ENCODE measurements at places on chromosomes 13 and 19. TPM values are rescaled to one million over a fixed set of nuclear protein-coding genes. Genes with fewer than 3 reads are reported as not detected.

GRCh38 chr13:112516218-112516617, 71.7 kb downstream of the TUBGCP3 start:
- H3K4me3 ChIP-seq, result no peak overlapping the region
- DNase-seq, result no peak
- no peaks in the 10 kb centered on the region for H3K27me3 ChIP-seq
- no peaks in the 10 kb centered on the region for H3K4me1 ChIP-seq
- peaks cover 96% of the 10 kb centered on the region for H3K36me3 ChIP-seq

The SHANK1 gene
- not detected for total RNA-seq

DNA sequence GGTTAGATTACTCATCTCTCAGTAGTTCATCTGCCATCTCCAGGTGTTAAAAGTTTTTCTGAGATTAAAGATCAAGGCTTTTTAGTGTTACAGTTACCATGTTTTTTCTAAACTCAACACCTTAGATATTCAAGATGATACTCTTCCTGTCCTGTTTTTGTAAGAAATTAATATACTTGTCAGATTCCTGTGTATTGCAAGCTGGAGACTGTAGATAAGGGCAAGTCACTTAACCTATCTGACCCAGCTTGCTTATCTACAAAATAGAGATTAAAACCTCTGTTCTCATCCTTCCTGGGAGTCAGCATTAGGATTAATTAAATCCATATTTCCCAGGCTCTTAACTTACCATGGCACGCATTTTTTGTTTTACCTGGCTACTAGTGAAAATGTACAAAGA, 25.2 kb downstream of the SUGT1 start:
- no peaks in the 10 kb centered on the region for H3K27me3 ChIP-seq
- DNase-seq, result no peak

The RDH8 gene
- not detected for total RNA-seq

The ZNF541 gene
- total RNA-seq, result not detected

- no peak overlapping the region for H3K27ac ChIP-seq
- no peak for DNase-seq
- H3K27me3 ChIP-seq, result no peaks in the 10 kb centered on the region
- H3K4me1 ChIP-seq, result no peaks in the 10 kb centered on the region
- H3K4me3 ChIP-seq, result no peak overlapping the region
These were observed 12.1 kb upstream of the MYCBP2 start for GRCh38 chr13:77338961-77339401.

- peaks cover 18% of the 10 kb centered on the region for H3K4me1 ChIP-seq
- no peaks in the 10 kb centered on the region for H3K27me3 ChIP-seq
- H3K27ac ChIP-seq, result peak within 1 kb of the TSS; percentile 82
- peak; percentile 34 for DNase-seq
- peaks cover 4% of the 10 kb centered on the region for H3K36me3 ChIP-seq
These were observed at the start of gene TMEM91 for GRCh38 chr19:41376241-41376997. TSS of gene TMEM91 (plus strand) at chr19:41376533. CDS start at chr19:41378310, 1,777 bp downstream.

The ZNF491 gene
- total RNA-seq, result 21.4 TPM

The DCLK1 gene
- 7.7 TPM for total RNA-seq

GRCh38 chr19:55193481-55193880, 13.4 kb upstream of the SYT5 start:
- H3K4me3 ChIP-seq, result no peak overlapping the region
- H3K4me1 ChIP-seq, result no peaks in the 10 kb centered on the region
- no peak for DNase-seq

DNA sequence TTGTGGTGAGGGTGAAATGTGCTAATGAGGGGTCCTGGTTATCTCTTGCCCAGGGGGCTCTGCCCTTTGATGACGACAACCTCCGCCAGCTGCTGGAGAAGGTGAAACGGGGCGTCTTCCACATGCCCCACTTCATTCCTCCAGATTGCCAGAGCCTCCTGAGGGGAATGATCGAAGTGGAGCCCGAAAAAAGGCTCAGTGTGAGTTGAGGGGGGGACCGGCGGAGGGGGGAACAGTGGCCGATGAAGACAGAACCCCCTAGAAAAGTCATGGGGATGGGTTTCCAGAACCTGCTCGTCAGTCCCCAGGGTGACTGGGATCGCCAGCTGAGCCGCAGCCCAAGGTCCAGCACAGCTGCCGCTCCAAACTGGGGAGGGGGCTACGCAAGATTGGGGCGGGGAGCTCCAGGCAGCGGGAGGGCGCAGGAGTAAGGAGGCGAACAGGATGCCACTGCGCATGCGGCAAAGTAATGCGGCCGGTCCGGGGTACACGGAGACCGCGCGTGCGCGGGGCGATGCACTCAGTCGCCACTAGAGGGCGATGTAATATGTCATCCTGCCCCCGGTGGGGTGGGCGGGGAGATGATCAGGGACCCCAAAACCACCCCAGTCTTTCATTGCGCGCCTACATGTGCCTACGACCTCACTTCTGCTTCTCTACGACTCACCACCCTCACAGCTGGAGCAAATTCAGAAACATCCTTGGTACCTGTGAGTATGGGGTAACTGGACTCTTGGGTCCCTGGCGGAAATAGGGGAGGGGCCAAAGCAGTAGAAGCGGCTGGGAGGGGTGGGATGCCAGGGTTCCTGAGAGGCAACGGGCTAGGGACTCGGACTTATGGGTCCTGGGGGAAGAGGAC, 17.9 kb downstream of the BRSK1 start:
- peaks cover 12% of the 10 kb centered on the region for H3K4me1 ChIP-seq
- peak overlapping the region; percentile 27 for H3K4me3 ChIP-seq
- peak overlapping the region; percentile 13 for H3K27ac ChIP-seq
- DNase-seq, result peak; percentile 95
- H3K27me3 ChIP-seq, result no peaks in the 10 kb centered on the region

- no peak overlapping the region for H3K4me3 ChIP-seq
- H3K36me3 ChIP-seq, result peaks cover 78% of the 10 kb centered on the region
- H3K27ac ChIP-seq, result no peak overlapping the region
- no peaks in the 10 kb centered on the region for H3K27me3 ChIP-seq
- peaks cover 11% of the 10 kb centered on the region for H3K4me1 ChIP-seq
These were observed 5.8 kb downstream of the TFPT start for GRCh38 chr19:54109651-54110050.

DNA sequence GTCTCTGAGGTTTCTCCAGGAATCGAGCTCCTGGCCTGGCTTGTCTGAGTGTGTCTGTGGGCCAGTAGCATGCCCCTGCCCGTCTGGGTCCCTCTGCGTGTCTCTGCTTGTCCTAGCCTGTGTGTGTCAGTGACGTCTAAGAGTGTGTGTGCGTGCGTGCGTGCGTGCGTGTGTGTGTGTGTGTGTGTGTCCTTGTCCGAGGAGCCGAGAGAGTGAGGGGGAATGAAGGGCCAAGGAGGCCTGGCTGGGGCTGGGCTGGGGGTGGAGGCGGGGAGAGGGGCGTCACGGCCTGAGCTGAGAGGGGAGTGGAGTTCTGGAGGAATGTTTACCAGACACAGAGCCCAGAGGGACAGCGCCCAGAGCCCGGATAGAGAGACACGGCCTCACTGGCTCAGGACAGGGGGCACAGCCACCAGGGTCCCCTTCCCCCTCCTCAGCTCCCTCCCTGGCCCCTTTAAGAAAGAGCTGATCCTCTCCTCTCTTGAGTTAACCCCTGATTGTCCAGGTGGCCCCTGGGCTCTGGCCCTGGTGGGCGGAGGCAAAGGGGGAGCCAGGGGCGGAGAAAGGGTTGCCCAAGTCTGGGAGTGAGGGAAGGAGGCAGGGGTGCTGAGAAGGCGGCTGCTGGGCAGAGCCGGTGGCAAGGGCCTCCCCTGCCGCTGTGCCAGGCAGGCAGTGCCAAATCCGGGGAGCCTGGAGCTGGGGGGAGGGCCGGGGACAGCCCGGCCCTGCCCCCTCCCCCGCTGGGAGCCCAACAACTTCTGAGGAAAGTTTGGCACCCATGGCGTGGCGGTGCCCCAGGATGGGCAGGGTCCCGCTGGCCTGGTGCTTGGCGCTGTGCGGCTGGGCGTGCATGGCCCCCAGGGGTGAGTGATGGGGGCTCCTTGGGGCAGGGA, at the start of gene AXL:
TSS of gene AXL (plus strand) at position 609 of the 893 bp plus-strand sequence. CDS start at position 779, 170 bp downstream.
- no peaks in the 10 kb centered on the region for H3K36me3 ChIP-seq
- H3K27me3 ChIP-seq, result peaks cover 18% of the 10 kb centered on the region
- peak; percentile 39 for DNase-seq
- H3K4me3 ChIP-seq, result peak within 1 kb of the TSS; percentile 55
- peak within 1 kb of the TSS; percentile 90 for H3K27ac ChIP-seq

- H3K27me3 ChIP-seq, result no peaks in the 10 kb centered on the region
- peaks cover 11% of the 10 kb centered on the region for H3K4me1 ChIP-seq
- H3K36me3 ChIP-seq, result peaks cover 65% of the 10 kb centered on the region
- no peak overlapping the region for H3K27ac ChIP-seq
These were observed 24.9 kb downstream of the CCDC8 start for GRCh38 chr19:46388311-46389095.

DNA sequence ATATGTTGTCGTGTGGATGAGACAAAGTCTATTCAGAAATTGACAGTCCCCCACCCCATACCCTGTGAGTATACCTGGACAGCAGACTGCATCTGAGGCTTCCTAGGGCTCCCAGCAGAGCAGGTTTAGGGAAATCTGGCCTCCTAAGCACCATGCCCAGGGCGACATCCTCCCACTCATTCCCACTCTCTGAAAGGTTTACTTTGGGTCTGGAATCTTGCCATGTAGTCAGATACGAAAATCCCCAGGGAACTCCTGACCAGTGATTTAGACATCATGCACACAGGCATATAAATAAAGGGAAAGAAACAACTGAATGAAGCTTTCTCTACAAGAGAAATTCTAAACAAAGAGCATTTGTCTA, 717 bp upstream of the NALCN start:
- peaks cover 16% of the 10 kb centered on the region for H3K4me1 ChIP-seq
- no peaks in the 10 kb centered on the region for H3K36me3 ChIP-seq
- no peak overlapping the region for H3K27ac ChIP-seq
- H3K27me3 ChIP-seq, result no peaks in the 10 kb centered on the region
- peak; percentile 20 for DNase-seq

The GJB6 gene
- not detected for total RNA-seq

DNA sequence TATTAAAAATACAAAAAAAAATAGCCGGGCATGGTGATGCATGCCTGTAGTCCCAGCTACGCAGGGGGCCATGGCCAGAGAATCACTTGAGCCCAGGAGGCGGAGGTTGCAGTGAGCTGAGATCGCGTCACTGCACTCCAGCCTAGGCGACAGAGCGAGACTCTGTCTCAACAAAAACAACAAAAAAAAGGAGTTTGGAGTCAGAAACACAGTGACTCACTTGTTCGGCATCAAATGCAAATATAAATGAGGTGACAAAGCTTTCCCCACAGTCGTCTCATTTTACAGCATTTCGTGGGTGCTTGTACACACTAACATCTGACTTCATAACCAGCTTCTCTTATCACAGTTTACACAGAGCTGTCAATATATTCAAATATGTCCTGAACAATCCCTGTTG, 11.0 kb downstream of the ZNF665 start:
- no peak overlapping the region for H3K4me3 ChIP-seq
- H3K27ac ChIP-seq, result no peak overlapping the region
- no peaks in the 10 kb centered on the region for H3K4me1 ChIP-seq
- H3K27me3 ChIP-seq, result no peaks in the 10 kb centered on the region

The NAT14 gene
- total RNA-seq, result not detected

DNA sequence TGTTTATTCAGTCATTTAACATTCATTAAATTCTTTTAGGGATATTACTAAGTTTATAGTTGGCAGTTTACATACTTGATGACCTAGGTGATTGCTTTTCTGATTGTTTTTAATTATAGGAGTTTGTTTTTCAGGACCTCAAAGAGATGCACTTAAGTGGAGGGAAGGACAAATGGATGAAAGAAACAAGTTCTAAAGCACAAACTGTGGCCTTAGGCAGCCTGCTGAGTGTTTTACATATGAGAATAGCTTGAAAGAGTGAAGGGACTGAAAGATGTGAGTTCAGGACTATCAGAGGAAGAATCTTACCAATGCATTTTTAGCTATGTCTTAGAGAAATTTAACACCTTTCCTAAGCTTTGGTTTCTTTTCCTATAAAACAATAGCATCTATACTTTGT, 402.6 kb downstream of the KLF12 start:
- H3K4me3 ChIP-seq, result no peak overlapping the region
- no peaks in the 10 kb centered on the region for H3K36me3 ChIP-seq
- no peaks in the 10 kb centered on the region for H3K27me3 ChIP-seq

- H3K4me1 ChIP-seq, result no peaks in the 10 kb centered on the region
- no peaks in the 10 kb centered on the region for H3K36me3 ChIP-seq
- DNase-seq, result no peak
- no peaks in the 10 kb centered on the region for H3K27me3 ChIP-seq
- no peak overlapping the region for H3K4me3 ChIP-seq
These were observed 34.8 kb downstream of the PCDH17 start for GRCh38 chr13:57666131-57666953.

The FUT1 gene
- total RNA-seq, result 7.3 TPM

DNA sequence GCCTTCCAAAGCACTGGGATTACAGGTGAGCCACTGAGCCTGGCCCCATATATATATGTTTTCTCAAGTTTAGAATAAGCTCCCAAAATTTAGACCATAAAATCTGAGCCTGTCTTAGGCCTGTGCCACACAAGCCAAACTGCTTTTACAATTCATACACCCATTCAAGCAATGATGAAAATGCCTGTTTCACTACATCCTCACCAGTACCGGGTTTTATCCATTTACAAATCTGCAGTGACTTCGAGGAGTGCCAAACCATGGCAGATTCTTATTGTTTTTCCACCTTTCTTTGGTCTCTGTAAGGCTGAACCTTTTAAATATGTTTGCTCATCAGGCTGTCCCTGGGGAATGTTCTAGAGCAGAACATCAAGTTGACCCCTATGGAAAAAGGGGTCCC, 9.6 kb upstream of the NFIC start:
- H3K36me3 ChIP-seq, result no peaks in the 10 kb centered on the region
- no peak for DNase-seq
- H3K27me3 ChIP-seq, result no peaks in the 10 kb centered on the region
- H3K27ac ChIP-seq, result peak overlapping the region; percentile 100

- no peak overlapping the region for H3K4me3 ChIP-seq
- DNase-seq, result peak; percentile 70
- no peaks in the 10 kb centered on the region for H3K36me3 ChIP-seq
- H3K27me3 ChIP-seq, result no peaks in the 10 kb centered on the region
- H3K4me1 ChIP-seq, result no peaks in the 10 kb centered on the region
These were observed 232.0 kb downstream of the B3GLCT start for GRCh38 chr13:31431722-31432137.

GRCh38 chr13:74678308-74678965, 544.2 kb upstream of the KLF12 start:
- H3K4me1 ChIP-seq, result no peaks in the 10 kb centered on the region
- H3K4me3 ChIP-seq, result no peak overlapping the region
- no peaks in the 10 kb centered on the region for H3K36me3 ChIP-seq
- H3K27me3 ChIP-seq, result no peaks in the 10 kb centered on the region
- DNase-seq, result no peak

The HIPK4 gene
- not detected for total RNA-seq

DNA sequence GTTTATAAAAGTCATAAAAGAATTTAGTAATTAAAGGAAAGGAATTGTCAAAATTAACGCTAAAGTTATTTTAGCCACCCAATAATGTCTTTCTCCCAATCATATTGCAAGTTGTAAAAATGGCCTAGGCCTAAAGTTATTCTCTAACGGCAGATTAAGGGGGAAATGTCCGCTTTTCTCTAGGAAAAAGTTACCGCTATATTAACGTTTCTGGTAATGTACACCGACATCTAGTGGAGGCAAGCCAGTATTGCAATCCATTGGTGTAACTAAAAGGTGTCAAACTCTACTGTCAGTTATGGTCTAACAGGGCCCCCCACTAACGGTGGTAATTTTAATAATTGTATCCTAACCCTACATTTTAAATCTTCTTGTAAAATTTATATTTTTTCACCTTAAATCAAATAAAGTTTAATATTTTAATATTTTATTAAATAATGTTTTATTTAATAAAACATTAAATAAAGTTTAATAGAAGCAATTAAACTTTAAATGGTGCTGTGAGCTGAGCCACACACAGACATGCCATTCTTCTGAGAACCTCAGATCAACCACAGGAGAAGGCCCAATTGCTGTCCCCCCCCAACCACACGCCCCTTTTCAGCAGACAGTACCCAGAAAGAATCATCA, 35.9 kb upstream of the ZSCAN5A start:
- no peak overlapping the region for H3K4me3 ChIP-seq
- no peaks in the 10 kb centered on the region for H3K36me3 ChIP-seq
- H3K4me1 ChIP-seq, result no peaks in the 10 kb centered on the region

Data from stomach (tissue), 19 donors.